ENCODE measurements at places on chromosomes 2 and 18. TPM values are rescaled to one million over a fixed set of nuclear protein-coding genes. Genes with fewer than 3 reads are reported as not detected.

DNA sequence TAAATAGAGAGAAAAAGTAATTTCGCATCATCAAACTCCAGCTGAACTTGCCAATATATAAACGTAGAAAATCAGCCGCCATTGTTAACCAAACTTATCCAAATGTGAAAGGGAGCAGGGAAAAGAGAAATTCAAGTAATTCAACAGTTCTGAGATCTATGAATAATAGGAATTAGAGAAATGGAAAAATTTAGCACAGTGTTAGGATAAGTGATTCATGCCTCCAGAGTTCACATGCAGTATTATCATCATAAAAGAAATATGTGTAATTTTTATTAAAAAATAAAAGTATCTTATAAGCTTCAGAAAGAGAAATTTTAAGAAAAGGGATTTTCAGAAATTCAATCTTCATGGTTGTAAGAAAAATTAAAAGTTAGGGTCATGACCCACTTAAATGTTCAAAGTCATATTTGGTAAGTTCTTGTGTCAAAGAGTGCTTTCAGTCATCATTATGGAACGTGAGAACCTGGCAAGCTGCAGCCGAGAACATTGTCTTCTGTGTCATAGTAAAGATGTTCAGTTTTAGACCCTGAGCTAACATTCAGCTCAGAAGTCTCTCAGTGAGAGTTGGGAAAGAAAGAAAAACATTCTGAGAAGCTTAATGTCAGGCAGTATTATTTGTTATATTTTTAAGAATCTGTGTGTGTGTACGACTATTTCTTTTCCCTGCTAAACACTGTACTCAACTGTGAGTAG, 414.3 kb upstream of the RGPD4 start:
- DNase-seq, result no peak

The DSC3 gene
- total RNA-seq, result not detected

- no peak for DNase-seq
Observed at GRCh38 chr2:48719480-48720177, 35.9 kb downstream of the LHCGR start.

DNA sequence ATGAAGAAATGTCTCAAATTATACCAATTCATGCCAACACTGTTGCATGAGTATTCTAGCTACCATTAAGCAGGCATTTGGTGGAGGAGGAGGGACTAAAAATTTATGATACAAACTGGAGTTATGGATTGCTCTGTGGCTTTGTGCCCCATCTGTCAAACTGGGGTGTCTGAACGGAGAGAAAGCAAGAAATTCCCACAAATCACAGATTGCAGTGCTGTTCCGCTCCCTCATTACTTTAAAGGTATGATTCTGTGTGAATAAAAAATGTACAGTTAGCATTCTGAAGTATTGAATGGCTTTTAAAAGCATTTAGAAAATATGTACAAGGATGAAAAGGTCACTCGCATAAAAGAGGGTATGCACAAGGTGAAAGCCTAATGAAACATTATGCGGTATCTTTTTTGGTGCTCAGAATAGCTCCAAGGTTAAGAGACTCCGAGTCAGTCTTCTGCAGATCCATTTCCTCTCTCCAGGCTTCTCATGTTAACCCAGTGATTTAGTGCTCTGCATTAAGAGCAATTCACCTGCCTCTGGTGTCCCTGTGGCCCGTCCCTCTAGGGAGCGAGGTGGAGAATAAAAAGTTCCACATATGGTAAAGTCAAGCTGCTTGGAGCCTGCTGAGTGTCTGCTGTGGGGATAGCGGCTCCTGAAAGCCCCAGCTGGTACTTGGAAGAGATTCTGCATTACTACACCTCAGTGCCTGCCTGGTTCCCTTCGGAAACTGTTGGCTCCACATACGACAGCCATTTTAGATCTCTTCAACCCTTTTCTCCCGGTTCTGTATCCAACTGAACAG, 184.2 kb downstream of the ZNF521 start:
- no peak for DNase-seq

- no peak for DNase-seq
Observed at GRCh38 chr2:216920143-216920876, 60.4 kb upstream of the TNP1 start.

The NEU4 gene
- total RNA-seq, result 9.2 TPM

The ANKRD62 gene
- total RNA-seq, result not detected

DNA sequence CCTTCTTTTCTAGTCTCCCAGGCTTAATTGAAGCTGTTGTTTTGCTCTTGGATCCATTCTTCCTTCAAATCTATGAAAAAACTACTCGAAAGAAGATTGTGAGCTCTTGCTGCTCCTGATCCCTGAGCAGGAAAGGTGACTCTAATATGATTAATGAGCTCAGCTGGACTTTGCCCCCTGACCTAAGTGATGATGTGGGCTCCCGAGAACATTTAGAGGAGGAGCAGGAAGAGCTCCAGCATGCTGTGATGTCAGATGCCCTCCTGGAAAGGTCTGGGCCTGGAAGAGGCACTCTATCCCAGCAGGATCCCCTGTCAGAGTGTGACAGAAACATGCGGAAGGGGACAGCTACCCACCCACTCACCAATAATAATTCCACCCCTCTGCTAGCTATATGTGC, 117.9 kb upstream of the PELI1 start:
- no peak for DNase-seq

GRCh38 chr2:65483763-65484162, 51.4 kb upstream of the SPRED2 start:
- no peak for DNase-seq

The RNU2-63P gene
- total RNA-seq, result under 0.01 TPM

GRCh38 chr18:32255570-32255969, 65.7 kb downstream of the MEP1B start:
- DNase-seq, result no peak

DNA sequence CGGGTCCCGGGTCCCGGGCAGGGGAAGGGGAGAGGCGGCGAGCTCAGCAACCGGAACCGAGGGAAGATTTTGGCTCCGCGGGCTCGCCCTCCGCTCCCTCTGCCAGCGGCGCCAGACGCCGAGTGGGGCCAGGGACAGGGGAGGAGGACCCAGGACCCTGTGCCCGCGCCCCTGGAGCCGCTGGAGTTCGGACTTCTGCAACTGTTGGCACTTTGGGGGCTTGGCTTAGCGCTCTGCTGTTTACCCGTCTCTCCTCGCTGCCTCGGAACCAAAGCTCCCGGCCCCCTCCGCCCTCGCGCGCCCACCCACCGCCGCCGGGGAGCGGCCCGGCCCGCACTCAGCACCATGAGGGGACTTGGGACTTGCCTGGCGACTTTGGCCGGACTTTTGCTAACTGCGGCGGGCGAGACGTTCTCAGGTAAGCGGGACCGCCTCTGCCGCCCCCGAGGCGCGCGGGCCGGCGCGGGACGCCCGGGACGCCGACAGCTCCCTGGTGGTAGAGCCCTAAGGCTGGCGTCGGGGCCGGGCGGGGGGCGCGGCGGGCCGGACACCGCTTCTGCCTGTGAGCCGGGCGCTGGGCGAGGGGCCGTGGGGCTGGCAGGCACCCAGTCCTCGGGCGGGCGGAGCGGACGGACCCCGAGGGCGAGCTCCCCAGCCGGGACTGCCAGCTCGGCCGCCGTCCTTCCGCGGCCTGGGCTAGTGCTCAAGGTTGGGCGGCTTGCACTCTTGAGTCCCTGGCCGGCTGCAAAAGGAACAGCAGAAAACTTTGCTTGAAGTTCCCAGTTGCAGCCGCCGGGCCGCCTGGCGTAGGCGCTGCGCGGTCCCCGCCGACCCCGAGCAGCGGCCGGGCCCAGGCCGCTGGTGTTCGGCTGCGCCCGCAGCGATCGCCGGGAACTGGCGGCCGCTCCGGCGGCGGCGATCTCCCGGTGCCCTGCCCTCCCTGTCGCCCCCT, 634 bp downstream of the PTPRM start:
- peak; percentile 81 for DNase-seq

- no peak for DNase-seq
Observed at GRCh38 chr18:52219102-52219501, 120.9 kb upstream of the DCC start.

The CYP1B1 gene
- total RNA-seq, result 2.7 TPM
